ENCODE measurements at places on chromosomes 6 and 20. TPM values are rescaled to one million over a fixed set of nuclear protein-coding genes. Genes with fewer than 3 reads are reported as not detected.

ERVFRD-1 gene
- 0.18 TPM for total RNA-seq

OOEP gene
- total RNA-seq: 0.98 TPM

GRCh38 chr6:146878952-146879340 is 280.2 kb downstream of the ADGB start:
- no peaks in the 10 kb centered on the region for H3K27me3 ChIP-seq
- no peak overlapping the region for H3K27ac ChIP-seq
- DNase-seq: no peak
- no peaks in the 10 kb centered on the region for H3K4me1 ChIP-seq

DNA sequence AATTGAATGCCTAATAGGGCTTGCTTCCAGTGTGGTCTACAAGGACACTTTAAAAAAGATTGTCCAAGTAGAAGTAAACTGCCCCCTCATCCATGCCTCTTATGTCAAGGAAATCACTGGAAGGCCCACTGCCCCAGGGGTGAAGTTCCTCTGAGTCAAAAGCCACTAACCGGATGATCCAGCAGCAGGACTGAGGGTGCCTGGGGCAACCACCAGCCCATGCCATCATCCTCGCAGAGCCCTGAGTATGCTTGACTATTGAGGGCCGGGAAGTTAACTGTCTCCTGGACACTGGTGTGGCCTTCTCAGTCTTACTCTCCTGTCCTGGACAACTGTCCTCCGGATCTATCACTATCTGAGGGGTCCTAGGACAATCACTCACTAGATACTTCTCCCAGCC is 411.5 kb downstream of the TENT5A start:
- no peaks in the 10 kb centered on the region for H3K27me3 ChIP-seq
- no peak overlapping the region for H3K4me3 ChIP-seq
- no peak for DNase-seq
- H3K4me1 ChIP-seq: no peaks in the 10 kb centered on the region

- no peaks in the 10 kb centered on the region for H3K27me3 ChIP-seq
- no peak for DNase-seq
- H3K4me3 ChIP-seq: no peak overlapping the region
- H3K4me1 ChIP-seq: no peaks in the 10 kb centered on the region
These were observed 7.1 kb downstream of the TMEM74B start for GRCh38 chr20:1177680-1178079.

DNA sequence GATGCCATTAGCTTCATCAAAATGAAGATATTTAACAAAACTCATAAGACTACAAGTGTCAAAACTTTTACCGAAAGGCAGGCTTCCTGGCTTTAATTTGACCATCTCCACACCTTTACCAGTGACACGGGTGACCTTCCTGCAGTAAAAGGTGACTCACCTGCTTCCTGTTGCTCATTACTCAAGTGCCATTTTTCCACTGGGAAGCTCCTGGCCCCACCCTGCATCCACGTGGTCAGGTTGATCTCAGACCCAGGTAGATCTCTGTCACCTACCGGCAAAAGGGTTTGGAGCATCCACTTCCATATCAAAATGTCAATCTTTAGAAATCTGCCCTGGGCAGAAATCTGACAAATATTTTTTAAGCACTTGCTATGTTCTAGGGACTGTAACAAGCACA is 31.9 kb upstream of the CDH4 start:
- H3K36me3 ChIP-seq: no peaks in the 10 kb centered on the region
- H3K27me3 ChIP-seq: no peaks in the 10 kb centered on the region
- no peak overlapping the region for H3K27ac ChIP-seq
- no peaks in the 10 kb centered on the region for H3K4me1 ChIP-seq
- no peak overlapping the region for H3K4me3 ChIP-seq

- no peaks in the 10 kb centered on the region for H3K27me3 ChIP-seq
- no peak overlapping the region for H3K27ac ChIP-seq
- no peaks in the 10 kb centered on the region for H3K4me1 ChIP-seq
- H3K36me3 ChIP-seq: no peaks in the 10 kb centered on the region
- no peak overlapping the region for H3K4me3 ChIP-seq
These were observed 578.6 kb downstream of the RFPL4B start for GRCh38 chr6:112925702-112926101.

DNA sequence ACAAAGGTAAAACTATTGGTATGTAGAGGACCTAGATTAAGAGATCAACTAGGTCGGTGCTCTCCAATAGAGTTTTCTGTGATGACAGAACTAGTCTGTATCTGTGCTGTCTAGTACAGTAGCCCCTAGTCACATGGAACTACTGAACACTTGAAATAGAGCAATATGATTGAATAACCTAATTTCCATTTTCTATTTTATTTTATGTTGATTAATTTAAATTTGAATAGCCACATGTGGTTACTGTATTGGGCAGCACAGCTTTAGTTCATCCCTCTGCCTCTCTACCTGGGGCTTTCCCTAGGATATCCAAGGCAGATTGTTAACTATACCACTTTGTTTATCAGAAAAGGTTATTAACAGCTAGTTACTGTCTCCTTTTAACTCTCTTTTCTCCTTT is 27.0 kb downstream of the FILIP1 start:
- peaks cover 17% of the 10 kb centered on the region for H3K4me1 ChIP-seq
- H3K27ac ChIP-seq: no peak overlapping the region
- no peak overlapping the region for H3K4me3 ChIP-seq
- H3K27me3 ChIP-seq: no peaks in the 10 kb centered on the region
- H3K36me3 ChIP-seq: no peaks in the 10 kb centered on the region

DNA sequence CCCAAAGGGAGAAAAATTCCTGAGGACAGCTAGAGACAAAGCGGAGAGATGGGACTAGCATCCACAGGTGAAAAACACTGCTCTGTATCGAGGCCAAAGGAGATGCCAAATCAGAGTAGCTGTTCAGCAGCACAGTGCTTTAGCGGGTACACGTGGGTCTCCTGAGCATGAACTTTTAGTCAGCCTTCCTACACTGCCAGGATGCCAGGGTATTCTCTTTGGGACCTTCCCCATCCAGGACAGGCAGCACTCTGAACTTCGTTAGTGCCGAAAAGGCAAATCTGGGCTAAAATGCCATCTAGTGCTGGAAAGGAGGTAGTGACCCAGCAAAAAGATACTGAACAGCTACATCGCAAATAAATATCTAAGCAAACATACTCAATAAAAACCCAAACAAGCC is 64.9 kb downstream of the C6orf58 start:
- H3K4me3 ChIP-seq: no peak overlapping the region
- no peak overlapping the region for H3K27ac ChIP-seq
- DNase-seq: peak; percentile 33

GRCh38 chr6:33727932-33728331 is 16.4 kb upstream of the UQCC2 start:
- no peaks in the 10 kb centered on the region for H3K36me3 ChIP-seq
- H3K27me3 ChIP-seq: no peaks in the 10 kb centered on the region
- H3K4me1 ChIP-seq: peaks cover 9% of the 10 kb centered on the region
- no peak for DNase-seq

GRCh38 chr20:46963758-46964617 is 69.3 kb downstream of the EYA2 start:
- no peaks in the 10 kb centered on the region for H3K36me3 ChIP-seq
- no peaks in the 10 kb centered on the region for H3K27me3 ChIP-seq
